Fibroblast of skin of right biceps (primary cell): ENCODE measurements at places on chromosomes 11 and 22.

GRCh38 chr22:28736301-28737155 is 5.1 kb downstream of the CHEK2 start:
- no peak for DNase-seq

DNA sequence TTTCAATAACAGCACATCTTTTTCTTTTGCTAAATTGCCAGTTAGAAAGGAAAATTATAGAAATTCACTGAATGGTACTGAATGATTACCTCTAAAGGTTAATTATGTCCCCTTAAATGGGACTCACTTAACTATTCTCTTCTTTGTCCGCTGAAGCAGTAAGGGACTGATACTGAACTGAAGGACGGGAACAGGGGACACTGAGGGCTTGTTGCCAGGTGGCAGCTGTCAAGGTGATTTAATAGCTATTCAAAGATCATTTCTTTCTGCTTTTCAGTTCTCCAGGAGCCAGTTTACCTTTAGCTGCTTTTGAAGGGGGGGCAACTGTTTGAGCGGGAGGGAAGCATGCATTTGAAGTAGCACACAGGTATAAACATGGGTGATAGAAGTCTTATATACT is 325.4 kb upstream of the CCDC90B start:
- DNase-seq: no peak

DNA sequence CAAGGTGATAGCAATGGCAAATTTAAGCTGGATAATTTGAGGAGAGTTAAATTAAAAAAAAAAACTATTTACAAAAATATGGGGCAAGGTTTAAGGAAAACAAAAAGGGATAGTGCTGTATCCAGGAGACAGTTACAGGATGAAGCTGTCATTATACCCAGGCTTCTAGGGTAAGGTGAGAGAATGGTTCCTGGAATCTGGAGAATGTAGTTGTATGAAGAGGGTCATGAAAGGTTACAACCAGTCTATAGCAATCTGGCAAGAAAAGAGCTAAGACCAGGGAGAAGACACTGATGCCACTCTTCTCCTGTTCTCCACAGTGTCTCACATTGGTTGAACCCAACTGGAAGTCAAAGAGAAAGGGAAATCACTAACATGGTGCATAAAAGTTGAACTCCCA is 144.9 kb downstream of the SOX6 start:
- DNase-seq: no peak

GRCh38 chr11:1953489-1954266 is 6.5 kb downstream of the MRPL23 start:
- DNase-seq: no peak

GRCh38 chr22:49446759-49447710 is 380.6 kb downstream of the BRD1 start:
- no peak for DNase-seq

- no peak for DNase-seq
These were observed 66.9 kb upstream of the SLC22A12 start for GRCh38 chr11:64524158-64524527.

DNA sequence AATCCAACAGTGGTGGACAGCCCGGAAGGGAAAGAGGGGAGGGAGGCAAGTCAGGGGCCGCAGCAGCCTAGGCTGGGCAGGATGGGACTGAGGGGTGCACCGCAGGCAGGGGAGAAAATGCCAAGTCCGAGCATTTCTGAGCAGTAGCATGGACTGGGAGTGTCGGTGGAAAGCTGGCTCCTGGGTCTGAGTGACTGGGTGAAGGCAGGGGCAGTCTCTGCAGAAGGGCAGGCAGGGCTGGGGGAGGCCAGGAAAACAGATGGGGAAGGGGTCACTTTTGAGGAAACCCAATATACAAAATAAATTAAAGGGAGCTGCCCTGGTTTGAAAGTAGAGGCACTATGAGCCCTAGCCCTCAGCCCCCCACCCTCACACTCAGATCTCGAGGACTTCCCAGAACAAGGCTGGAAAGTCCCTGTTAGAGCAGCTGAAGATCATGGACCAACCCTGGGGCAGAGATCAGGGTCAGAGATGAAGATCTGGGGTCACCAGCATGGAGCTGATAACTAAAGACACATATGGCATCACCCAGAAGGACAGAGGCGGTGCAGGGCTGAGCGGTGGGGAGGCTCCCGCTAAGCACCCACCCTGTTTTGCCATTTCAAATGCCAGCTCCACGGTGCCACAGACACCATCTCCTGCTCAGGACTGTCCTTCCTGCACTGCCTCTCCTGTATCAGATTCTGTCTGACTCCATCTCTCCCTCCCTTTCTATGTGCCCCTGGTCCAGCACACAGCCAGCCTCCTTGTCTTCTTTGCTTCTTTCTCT is 32.4 kb upstream of the ETS1 start:
- no peak for DNase-seq

- DNase-seq: no peak
These were observed 4.2 kb downstream of the RAB3IL1 start for GRCh38 chr11:61912991-61913698.

DNA sequence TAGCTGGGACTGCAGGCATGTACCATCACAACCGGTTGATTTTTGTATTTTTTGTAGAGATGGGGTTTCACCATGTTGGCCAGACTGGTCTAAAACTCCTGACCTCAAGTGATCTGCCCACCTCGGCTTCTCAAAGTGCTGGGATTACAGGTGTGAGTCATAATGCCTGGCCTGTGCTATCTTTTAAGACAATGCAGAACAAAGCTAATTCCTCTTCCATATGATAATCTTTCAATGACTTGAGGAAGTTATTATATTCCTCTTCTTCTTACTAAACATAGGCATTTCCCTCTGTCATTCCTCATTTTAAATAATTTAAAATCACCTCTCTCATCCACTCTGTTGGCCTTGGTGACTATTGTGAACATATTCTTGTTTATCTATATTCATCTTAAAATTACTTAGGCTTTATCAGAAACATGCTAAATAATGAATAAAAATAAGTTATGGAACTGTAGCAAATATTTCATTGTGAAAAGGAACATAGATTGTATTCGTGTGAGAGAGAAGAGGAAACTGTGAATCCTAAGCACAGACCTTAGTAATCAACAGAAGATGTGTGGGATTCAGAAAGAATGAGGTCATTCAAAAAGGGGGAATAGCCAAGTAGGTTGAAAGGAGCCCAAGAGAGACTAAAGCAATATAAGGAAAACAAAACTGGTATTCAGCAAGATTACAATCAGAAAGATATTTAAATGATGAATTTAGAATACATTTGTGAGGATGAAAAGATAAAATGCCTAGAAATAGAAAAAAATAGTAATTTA is 269.4 kb downstream of the TTC28 start:
- DNase-seq: peak; percentile 69

GRCh38 chr11:45485070-45485707 is 180.2 kb downstream of the CHST1 start:
- no peak for DNase-seq
